ENCODE measurements at places on chromosomes 12 and 14. TPM values are rescaled to one million over a fixed set of nuclear protein-coding genes. Genes with fewer than 3 reads are reported as not detected.

- no peak for DNase-seq
Observed at GRCh38 chr12:49937639-49938300, 12.8 kb upstream of the AQP2 start.

- peak; percentile 50 for DNase-seq
Observed at GRCh38 chr12:53232646-53233461, 845 bp upstream of the RARG start.

DNA sequence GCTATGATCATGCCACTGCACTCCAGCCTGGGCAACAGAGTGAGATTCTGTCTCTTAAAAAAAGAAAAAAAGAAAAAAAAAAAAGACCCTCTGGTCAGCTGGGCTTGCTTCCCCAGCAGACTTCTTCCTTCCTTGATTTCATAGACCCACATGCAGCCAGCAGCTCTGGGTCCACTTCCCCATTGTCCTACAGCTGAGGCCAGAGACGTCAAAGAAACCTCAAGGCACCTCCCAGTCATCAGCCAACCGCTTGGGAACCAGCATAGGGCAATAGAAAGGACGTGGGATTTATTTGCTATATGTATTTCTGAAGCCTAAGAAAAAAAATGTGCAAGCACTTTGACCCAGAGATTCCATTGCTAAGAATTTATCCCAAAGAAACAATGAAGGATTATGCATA lies 35.4 kb upstream of the SPPL3 start:
- DNase-seq = no peak

- no peak for DNase-seq
Observed at GRCh38 chr12:11884116-11884515, 186.6 kb upstream of the BCL2L14 start.

The C12orf50 gene
- not detected for total RNA-seq

The ADAM21 gene
- 0.88 TPM for total RNA-seq

Measured in H4 (cell line).